ENCODE measurements at places on chromosomes 12 and 14.

- DNase-seq, result no peak
Observed at GRCh38 chr12:117933545-117933944, 35.2 kb downstream of the KSR2 start.

GRCh38 chr14:61051051-61051450 lies 70.0 kb downstream of the SLC38A6 start:
- no peak for DNase-seq

GRCh38 chr14:94691660-94692034 lies 78.3 kb downstream of the GSC start:
- DNase-seq, result no peak

DNA sequence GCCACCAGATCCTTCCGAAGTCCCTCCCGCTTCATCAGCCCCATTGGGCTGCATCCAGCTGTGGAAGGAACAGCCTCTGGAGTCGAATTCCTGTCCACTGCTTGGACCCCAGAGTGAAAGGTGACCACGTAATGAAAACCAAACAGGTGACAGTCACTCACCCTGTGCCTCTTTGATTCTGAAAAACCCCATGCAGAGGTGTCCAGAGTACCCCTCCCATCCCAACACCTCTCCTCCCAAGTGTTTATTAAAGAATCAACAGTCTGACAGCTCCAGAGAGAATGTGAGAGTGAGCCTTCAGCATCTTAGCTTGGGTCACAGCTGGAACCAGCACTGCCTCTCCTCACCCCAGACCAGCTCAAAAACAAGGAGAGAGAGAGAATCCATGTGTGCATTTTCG lies 178.6 kb upstream of the NOS1 start:
- DNase-seq, result no peak

DNA sequence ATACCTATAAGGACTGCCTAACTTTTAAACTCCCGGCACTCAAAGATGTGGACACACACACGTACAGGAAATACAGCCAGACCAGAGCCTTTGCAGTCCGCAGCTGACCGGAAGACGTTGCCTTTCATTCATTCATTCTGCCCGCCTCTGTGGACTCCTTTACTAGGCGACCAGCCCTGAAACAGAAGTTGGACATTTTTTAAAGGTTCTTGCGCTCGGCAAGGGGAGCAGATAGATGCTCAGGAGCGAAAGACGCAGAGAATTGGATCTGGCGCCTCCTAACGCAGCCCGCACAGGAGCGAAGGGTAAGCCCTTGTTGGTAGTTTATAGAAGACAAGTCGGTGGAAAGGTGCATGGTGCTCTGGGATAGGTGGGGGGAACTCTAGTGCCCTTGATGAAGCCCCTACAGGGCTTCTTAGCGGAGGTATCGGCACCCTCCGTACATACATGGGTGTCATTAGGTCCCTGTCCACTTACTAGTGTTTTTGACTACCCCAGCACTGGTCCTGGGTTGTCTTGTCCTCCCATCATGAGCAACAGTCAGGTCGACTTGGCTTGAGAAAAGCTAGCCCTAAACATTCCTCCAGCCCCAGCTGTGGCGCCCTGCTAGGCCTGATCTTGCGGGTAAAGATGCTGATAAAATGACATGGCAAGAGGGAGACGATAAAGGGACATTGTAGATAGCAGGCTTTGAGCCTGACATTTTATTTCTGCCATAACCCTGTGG lies at the start of gene KDM2B:
Gene KDM2B (minus strand): TSS at position 65 of the 727 bp plus-strand sequence. CDS start 112 bp downstream, outside the sequence.
- no peak for DNase-seq

All from NCI-H345 (cell line).